H1 (cell line): ENCODE measurements at places on chromosomes 3 and 15.

GRCh38 chr15:88747631-88748030, 55.6 kb upstream of the ACAN start:
- H3K27me3 ChIP-seq = no peaks in the 10 kb centered on the region
- DNase-seq = peak; percentile 4
- H3K4me3 ChIP-seq = no peak overlapping the region
- H3K36me3 ChIP-seq = no peaks in the 10 kb centered on the region

GRCh38 chr15:57607570-57608000, 15.9 kb downstream of the MYZAP start:
- DNase-seq = no peak
- no peaks in the 10 kb centered on the region for H3K27me3 ChIP-seq
- H3K4me3 ChIP-seq = no peak overlapping the region
- H3K36me3 ChIP-seq = no peaks in the 10 kb centered on the region
- no peaks in the 10 kb centered on the region for H3K4me1 ChIP-seq

DNA sequence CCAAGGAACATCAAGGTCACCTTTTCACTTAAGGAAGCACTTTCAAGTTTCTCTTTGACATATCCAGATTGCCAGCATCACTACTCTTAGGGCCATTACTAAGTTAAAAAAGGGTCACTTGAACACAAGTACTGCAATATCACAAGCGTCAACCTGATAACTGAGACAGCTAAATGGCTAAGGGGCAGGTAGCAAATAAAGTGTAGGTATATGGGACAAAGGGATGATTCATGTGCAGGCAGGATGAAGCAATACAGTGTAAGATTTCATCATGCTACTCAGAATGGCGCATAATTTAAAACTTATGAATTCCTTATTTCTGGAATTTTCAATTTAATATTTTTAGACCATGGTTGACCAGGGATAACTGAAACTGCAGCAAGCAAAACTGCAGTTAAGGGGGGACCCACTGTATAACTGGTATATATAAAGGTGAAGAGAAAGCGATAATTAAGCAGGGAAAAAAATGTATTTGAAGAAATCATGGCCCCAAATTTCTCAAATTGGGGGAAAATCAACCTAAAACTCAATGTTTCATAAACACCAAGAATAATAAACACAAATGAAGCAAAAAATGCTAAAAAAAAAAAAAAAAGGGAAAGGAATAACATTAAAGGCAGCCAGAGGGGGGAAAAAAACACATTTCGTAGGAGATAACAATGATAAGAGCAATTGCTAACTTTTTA, 13.1 kb downstream of the CCR1 start:
- DNase-seq = no peak
- no peaks in the 10 kb centered on the region for H3K27me3 ChIP-seq
- no peaks in the 10 kb centered on the region for H3K36me3 ChIP-seq
- H3K27ac ChIP-seq = no peak overlapping the region
- no peak overlapping the region for H3K4me3 ChIP-seq

DNA sequence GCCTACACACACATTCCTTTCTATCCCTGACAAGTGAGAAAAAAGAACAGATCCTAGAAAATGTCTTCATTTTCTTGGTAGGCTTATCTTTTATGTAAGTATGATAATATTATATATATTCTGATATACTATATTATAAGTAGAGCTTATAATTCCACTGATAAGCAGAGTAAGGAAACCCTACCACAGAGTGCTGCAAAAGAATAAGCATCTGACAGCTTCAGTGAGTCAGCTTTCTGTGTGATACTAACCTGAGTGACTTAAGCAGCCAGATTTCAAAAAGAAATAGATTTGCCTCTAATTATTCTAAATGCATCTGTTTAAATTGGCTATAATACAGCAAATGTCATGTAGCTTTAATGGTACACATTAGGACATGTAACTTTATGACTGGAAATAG, 656.0 kb downstream of the MCTP2 start:
- no peaks in the 10 kb centered on the region for H3K36me3 ChIP-seq
- no peak for DNase-seq
- no peak overlapping the region for H3K27ac ChIP-seq

GRCh38 chr3:154954757-154955156, 125.4 kb upstream of the MME start:
- no peak overlapping the region for H3K4me3 ChIP-seq
- H3K4me1 ChIP-seq = no peaks in the 10 kb centered on the region
- no peak for DNase-seq
- H3K27ac ChIP-seq = no peak overlapping the region
- no peaks in the 10 kb centered on the region for H3K27me3 ChIP-seq
- H3K36me3 ChIP-seq = no peaks in the 10 kb centered on the region
